A549 treated with DMSO at 1 μM for 4 hours (cell line): ENCODE measurements at places on chromosomes 3 and 15. TPM values are rescaled to one million over a fixed set of nuclear protein-coding genes. Genes with fewer than 3 reads are reported as not detected.

Gene AP3S2
- total RNA-seq = 39.3 to 64.1 TPM (median 47.0 TPM) in 5 replicates

Gene ADAMTSL3
- total RNA-seq = 0.31 to 0.76 TPM (median 0.48 TPM) in 5 replicates

Gene EPHB1
- 0.05 to 0.23 TPM (median 0.11 TPM) in 4 of 5 replicates, not detected in the other for total RNA-seq

Gene C3orf20
- total RNA-seq = 0.03 TPM in 2 of 5 replicates, not detected in the others
